ENCODE measurements at places on chromosomes 11 and 22.

- no peak for DNase-seq
These were observed 49.0 kb upstream of the CSNK2A3 start for GRCh38 chr11:11401960-11402535.

GRCh38 chr11:123588117-123588863 lies 66.1 kb downstream of the SCN3B start:
- no peak for DNase-seq

- no peak for DNase-seq
These were observed 52.9 kb upstream of the SPATA19 start for GRCh38 chr11:133898031-133898769.

- no peak for DNase-seq
These were observed 3.3 kb upstream of the HEPN1 start for GRCh38 chr11:124915541-124916369.

GRCh38 chr11:12827369-12827768 lies 153.1 kb downstream of the TEAD1 start:
- no peak for DNase-seq
